ENCODE measurements at places on chromosomes 1 and 21.

DNA sequence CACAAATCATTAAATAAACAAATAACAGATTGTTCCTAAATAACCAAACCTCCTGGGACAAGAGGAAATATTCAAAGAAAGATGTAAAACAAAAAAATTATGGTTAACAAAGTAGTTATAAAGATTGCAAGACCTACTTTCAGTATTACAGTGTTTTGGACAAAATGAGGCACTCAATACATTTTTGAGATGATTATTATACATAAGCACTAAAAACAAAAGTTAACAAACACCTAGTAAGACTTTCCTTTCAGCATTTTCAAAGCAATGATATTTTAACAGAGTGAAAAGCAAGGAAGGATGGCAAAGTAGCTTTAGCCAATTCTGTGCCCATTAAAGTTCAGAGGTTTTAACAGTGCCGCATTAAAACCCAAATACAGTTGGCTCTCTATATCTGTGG, 17.2 kb downstream of the OMA1 start:
- no peak for DNase-seq

GRCh38 chr1:116127848-116128540, 16.8 kb downstream of the MAB21L3 start:
- no peak for DNase-seq

DNA sequence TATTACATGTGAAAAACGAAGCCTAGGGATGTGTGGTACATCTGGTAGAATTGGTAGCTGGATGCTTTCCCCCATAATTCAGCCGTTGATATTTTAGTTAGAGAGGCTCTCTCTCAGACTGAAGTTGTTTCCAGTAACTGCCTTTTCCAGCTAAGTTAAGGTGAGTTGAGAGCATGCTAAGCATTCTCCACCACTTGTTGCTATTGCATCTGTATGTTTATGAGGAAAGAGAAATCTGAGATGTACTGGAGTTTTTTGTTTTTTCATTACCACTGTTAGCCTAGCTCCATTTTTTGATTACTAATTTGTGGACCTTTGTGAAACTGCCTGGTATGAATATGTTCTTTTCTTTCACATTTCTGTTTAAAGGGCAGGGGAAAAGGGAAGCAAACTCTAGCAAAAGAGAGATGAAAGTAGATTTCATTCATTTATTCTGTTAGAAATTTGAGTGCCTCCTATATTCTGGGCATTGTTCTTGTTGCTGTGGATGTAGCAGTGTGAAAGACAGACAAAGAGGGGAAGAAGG, 189.9 kb upstream of the CACYBP start:
- DNase-seq, result no peak

DNA sequence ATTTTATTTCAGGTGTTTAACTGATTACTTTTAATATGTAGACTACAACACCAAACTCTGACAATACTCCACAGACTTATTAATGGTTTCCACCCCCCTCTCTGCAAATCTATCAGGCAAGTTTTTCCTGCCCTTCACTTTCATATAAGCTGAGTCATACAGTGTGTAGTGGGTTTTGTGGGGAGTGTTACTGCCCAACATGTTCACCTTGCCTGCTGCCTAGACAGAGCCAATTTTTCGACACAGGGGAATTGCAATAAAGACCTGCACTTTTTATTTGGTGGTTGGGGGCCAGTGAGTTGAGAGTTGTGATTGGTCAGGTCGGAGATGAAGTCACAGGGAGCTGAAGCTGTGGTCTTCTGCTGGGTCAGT, 119.7 kb downstream of the PPIAL4G start:
- no peak for DNase-seq

DNA sequence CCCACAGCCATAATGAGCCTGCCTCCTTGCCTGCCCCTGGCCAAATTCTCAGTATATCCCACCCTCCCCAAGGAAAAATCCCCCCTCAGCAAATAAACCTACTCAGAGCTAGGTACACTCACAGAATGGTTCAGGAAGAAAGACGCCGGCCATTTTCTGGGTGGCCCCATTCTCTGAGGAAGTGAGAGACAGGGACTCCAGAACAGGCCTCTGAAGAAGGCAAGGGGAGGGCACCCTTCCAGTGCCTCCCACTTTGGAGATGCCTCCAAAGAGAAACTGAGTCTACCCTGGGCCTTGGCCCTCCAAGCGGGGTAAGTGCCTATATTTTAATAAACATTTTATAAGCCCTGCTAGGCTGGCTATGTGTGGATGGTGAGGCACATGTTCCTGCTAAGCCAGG, 2.3 kb downstream of the PACC1 start:
- no peak for DNase-seq

DNA sequence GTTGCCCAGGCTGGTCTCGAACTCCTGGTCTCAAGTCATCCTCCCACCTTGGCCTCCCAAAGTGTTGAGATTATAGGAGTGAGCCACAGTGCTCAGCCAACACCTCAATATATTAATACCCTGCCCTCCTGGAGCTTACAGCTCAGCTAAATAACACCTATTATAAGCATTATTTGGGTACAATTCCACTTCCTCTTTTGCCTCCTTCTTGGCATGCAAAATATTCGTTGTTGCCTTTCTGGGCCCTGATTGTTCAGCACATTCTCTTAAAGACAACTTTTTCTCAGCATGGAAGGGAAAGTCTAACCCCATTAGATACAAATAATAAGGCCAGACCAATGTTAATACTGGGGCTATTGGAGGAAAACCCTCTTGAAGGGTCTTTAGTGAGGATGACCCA, 2.8 kb downstream of the PAQR7 start:
- no peak for DNase-seq

- no peak for DNase-seq
Measured at GRCh38 chr1:182406012-182406411, 5.5 kb upstream of the TEDDM1 start.

DNA sequence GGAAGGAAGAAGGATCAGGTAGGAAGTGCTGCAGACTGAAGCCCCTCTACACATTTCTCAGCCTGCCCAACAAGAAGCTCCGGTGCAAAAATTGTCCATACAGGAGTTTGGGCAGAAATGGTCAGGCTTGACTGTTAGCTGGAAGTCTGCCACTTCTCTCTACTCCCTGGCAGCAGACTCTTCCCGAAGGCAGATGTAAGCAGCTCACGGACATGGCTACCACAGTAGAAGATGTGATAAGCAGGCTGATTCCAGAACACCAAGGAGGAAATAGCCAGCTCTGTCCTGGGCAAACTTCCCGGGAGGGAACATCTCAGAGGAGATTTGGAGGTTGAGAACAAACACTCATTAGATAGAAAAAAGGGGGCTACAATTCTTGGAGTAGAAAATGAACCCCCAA, 52.6 kb downstream of the TRABD2B start:
- DNase-seq, result no peak

GRCh38 chr1:72547412-72547811, 265.1 kb upstream of the NEGR1 start:
- DNase-seq, result no peak

DNA sequence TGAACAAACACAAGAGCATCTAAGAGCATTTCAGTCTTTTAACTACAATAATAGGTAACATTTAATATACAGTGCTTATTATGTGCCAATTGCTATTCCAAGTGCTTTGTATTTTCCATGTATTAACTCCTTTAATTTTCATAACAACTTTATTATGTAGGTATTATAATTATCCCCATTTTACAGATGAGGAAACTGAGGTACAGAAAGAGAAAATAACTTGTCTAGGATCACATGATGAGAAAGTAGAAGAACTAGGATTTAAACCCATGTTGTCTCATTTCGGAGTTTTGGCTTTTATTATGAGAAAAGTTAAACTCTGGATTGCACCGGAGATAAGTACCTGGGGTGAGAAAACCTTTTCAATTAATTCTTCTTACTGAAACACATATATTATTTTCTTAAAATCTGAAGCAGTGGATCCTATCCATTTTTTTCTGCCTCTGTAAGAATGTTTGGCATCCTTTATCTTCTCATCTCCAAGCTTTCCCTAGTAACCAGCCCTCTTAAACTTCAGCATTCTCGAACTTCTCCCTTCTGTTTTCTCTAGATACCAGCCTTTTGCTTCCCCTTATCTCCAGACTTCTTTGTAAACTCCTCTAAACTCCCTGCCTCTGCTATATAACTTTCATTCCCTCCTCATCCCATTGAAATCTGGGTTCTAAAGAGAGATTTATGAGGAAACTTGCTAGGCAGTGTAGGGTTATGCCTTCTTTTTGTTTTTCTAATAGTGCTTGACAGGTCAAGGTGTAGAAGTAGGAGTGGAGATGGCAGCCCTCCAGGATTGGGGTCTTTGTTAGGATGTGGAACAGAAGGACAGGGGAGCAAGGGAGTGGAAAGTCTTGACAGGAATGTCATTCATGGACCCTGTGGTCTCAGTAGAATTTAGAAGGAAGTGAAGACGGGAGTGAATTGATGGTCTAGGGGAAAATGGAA, 28.3 kb downstream of the POU2F1 start:
- DNase-seq, result no peak

All from stimulated activated CD8-positive, alpha-beta memory T cell treated with anti-CD3 and anti-CD28 coated beads, Interleukin-7, amount 100 ng/mL, for 1 hour (primary cell).